ENCODE measurements at places on chromosomes 3 and 15. TPM values are rescaled to one million over a fixed set of nuclear protein-coding genes. Genes with fewer than 3 reads are reported as not detected.

CD200 gene
- 7.2 TPM for total RNA-seq

GRM2 gene
- total RNA-seq = under 0.01 TPM

ARGFX gene
- not detected for total RNA-seq

B3GNT5 gene
- 10.8 TPM for total RNA-seq

Data from melanocyte of skin (primary cell).